Right hindlimb (tissue), 1 donor: ENCODE measurements at places on chromosomes 4 and X.
A peak's percentile ranks its signal among the peaks of the same experiment; 100 is the strongest.

GRCh38 chrX:149522916-149523315, 17.8 kb upstream of the IDS start:
- DNase-seq = no peak

DNA sequence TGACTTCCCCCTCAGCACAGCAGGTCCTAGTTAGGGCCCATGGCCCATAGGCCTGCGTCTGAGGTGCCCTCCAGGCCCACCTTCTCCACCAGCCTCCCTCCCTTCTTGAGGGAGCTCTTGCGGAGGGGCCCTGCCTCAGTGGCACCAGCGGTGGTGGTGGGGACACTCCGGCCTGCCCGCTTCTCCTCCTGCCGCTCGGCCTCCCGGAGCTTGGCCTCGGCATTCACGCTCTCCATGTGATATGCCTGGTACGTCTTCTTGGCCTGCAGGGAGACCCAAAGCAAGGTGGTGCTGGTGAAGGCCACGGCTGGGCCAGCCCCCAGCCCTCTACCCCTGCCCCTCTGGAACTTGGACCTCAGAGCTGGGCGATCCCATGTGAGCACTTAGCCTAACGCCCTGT, 5.5 kb downstream of the ARHGAP4 start:
- no peak for DNase-seq

- DNase-seq = peak; percentile 61
These were observed at the start of gene RAB9B for GRCh38 chrX:103831803-103832544. Gene RAB9B (minus strand): TSS chrX:103832257. CDS start chrX:103825784, 6,473 bp downstream.

DNA sequence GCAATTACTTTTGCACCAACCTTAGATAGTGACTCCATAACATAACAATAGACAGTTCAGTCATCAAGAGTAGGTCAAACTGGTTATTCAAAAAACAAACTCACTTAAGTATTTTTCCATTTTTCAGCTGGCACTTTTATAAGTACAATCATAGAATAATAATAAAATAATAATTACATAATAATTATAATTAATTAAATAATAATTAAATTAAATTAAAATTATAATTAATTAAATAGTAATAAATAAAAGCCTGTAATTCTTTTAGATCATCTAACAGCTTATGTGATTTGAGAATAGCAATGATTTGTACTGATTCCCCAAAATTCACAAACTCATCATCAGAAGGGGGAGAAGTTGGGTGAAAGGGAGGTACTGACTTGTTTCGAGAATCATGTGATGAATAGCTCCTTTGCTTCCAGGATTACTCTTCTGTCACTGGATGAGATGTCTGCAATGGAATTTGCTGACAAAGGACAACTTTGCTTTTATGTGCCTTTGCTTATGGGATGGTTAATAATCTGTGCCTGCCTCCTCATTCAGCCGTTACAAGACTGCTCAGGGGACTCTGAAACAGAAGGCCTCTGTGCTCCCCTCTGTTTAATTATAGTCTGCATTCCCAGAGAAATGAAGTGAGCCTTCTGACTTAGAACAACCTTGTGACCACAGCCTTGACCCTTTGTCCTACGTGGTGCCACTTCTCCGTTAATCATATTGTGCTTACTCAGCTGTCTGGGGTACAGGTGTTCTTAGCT, 104.8 kb upstream of the ENPEP start:
- DNase-seq = no peak

DNA sequence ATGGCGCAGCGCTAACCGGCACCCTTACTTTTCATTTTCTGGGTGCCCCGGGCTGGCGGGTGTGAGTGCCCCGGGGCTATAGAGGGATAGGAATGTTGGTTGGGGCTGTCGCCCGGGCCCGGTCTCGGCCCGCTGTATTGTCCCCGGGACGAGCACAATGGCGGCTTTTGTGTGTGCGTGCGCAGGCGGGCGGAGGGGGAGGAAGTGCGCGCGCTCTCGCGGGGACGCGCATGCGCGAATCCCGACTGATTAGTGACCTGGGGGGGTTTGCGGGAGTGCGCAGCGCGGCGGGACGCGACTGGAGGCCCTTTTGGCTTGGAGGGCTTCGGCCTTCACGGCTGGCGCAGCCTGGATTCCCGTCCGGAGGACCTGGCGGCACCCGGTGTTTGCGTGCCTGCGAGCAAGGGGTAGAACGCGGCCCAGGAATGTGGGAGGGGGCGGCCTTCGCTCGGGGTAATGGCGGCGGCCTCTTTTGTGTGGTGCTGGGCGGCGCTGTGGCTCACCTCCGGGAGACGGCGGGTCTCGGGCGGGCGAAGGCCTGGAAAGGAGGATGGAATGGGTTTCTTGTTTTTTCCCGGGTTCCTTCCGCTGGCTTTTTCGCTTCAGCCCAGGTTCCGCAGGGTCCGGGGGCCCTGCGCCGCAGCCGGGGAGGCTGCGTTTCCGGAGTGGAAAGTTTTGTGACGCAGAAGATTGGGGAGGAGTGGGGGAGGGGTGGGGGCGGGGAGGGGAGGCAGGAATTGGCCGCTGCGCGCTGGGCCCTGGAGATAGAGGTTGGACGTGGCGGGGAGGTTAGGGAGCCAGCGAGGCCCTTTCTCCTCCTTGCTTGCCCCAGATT, 618 bp downstream of the DDX3X start:
- peak; percentile 89 for DNase-seq

- DNase-seq = no peak
These were observed 6.2 kb upstream of the GSPT2 start for GRCh38 chrX:51737091-51737490.

DNA sequence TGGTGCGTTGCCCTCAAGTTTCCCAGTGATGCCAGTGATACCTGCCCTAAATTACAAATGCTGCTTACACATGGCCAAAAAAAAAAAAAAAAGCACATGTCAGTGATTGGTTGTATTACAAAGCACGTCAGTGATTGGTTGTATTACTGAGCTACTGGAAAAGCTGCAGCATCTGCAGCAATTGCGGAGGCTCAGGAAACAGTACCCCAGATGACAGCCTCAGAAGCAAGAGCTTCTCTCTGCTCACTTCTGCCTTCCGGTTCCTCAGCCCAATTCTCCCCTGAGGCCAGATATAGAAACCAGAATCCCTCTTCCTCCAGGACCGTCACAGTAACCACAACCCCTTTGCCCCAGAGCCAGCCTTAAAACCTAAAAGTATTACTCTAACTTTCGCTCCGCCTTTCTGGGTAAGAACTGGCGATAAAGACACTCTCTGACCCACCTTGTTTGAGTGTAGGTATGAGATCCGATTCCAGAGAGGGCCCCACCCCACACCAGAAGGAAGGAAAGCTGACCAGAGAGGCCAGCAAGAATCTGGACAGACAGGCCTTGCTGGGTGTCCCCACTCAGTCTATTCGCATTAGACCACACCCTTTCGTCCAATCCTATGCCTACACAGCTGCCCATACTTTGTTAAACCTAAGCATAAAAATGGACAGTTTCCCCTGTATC, 85.0 kb upstream of the SORBS2 start:
- no peak for DNase-seq

- DNase-seq = peak; percentile 29
These were observed 679.9 kb downstream of the RPA4 start for GRCh38 chrX:97563531-97564133.

GRCh38 chrX:41086627-41086932, 1.3 kb downstream of the USP9X start:
- DNase-seq = no peak

GRCh38 chr4:22987870-22988269, 295.1 kb downstream of the GBA3 start:
- no peak for DNase-seq

- no peak for DNase-seq
These were observed 31.2 kb upstream of the TAB3 start for GRCh38 chrX:30920271-30920670.

- no peak for DNase-seq
These were observed 131.8 kb downstream of the GLRA3 start for GRCh38 chr4:174697202-174697601.

- peak; percentile 82 for DNase-seq
These were observed 16.8 kb downstream of the FGFR3 start for GRCh38 chr4:1809754-1810502.

DNA sequence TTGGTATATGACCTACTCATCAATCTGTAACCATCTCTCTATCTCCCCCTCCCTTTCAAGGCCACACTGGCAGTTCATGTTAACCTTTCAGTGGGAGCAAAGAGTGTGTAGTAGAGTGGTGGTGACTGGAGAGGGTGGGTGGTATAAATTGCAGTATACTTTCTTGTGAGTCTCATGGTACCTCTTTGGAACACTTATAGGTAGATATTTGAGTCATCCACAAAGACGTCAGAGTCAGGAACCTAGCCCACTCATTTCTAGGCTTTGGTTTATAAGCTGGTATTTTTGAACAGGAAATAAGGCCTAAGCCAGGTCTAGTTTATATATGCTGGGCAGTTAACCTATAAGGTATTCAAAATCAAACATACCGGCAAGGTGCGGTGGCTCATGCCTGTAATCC, 36.3 kb downstream of the RLIM start:
- no peak for DNase-seq

- no peak for DNase-seq
These were observed 146.0 kb downstream of the TBL1X start for GRCh38 chrX:9610771-9611392.

DNA sequence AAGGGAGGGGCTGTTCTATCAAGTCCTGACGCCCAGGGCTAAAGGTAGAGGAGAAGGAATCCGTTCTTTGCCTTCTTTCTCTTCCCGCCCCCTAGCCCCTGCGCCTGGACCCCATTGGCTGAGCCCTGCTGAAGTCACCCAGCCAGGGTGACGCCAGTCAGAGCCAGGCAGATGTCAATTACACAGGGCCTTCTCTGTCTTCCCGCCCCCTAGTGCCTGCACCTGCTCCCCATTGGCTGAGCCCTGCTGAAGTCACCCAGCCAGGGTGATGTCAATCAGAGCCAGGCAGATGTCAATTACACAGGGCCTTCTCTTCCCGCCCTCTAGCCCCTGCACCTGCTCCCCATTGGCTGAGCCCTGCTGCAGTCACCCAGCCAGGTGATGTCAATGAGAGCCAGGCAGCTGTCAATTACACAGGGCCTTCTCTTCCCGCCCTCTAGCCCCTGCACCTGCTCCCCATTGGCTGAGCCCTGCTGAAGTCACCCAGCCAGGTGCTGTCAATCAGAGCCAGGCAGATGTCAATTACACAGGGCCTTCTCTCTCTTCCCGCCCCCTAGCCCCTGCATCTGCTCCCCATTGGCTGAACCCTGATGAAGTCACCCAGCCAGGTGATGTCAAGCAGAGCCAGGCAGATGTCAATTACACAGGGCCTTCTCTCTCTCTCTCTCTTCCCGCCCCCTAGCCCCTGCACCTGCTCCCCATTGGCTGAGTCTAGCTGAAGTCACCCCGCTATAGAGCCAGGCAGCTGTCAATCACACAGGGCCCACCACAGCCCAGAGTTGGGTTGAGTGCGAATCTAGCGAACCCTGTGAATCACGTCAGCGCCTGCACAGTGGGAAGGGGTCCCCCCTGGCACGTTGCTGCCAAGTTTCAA, 46.4 kb downstream of the ASMT start:
- peak; percentile 25 for DNase-seq

GRCh38 chr4:146976145-146976544, 30.5 kb upstream of the TTC29 start:
- DNase-seq = no peak

- DNase-seq = no peak
These were observed 662.8 kb downstream of the TLL1 start for GRCh38 chr4:166535865-166536264.

GRCh38 chr4:876780-877179, 50.9 kb upstream of the CPLX1 start:
- DNase-seq = no peak

GRCh38 chr4:8047837-8048678, 108.4 kb upstream of the AFAP1 start:
- no peak for DNase-seq

- no peak for DNase-seq
These were observed 61.3 kb upstream of the NFKB1 start for GRCh38 chr4:102439812-102440211.

DNA sequence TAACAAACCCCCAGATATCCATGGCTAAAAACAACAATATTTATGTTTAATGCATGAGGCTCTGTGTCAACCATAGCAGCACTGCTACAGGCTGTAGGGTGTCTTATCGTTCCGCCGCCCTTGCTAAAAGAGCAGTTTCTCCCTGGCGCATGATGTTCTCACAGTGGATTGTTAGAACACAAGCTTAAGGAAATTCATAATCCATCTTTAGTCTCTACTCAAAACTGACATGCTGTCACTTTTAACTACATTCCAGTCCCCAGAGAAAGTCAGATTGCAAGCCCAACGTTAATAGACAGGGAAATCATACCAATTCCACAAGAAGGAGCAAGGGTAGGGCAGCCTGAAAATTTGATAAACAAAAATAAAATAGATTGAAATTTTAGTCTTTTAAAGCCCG, 1960.8 kb downstream of the PCDH7 start:
- no peak for DNase-seq

DNA sequence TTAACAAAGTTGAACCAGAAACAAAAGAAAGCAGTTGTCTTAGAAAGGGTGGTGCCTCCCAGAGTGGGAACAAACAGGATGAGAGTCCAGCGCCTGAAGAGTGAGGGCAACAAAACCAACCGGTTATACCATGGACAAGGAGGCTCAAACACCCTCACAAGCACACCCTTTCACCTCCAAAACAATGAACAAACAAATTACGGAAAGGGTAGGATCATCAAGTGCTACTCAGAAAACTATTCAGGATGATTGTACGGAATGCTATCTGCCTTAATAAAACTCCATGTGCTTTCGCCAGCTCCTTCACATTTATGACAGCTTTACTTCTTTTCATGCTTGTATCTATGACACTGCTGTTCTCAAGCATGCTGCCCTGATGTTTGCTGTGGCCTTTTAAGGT, 26.8 kb downstream of the SLC39A8 start:
- DNase-seq = no peak

GRCh38 chr4:63921561-63921960, 487.7 kb downstream of the TECRL start:
- DNase-seq = no peak

GRCh38 chr4:13238936-13239335, 245.2 kb downstream of the RAB28 start:
- no peak for DNase-seq

GRCh38 chr4:31613946-31614623, 893.9 kb downstream of the PCDH7 start:
- no peak for DNase-seq

- DNase-seq = no peak
These were observed 55.5 kb downstream of the SCML1 start for GRCh38 chrX:17792826-17793225.

GRCh38 chrX:9465380-9466123, 694 bp downstream of the TBL1X start:
- peak; percentile 39 for DNase-seq

GRCh38 chr4:145482209-145483037, 770 bp downstream of the SMAD1 start:
- peak; percentile 83 for DNase-seq

GRCh38 chrX:48761674-48762471, at the start of gene GLOD5:
Gene GLOD5 (plus strand): TSS chrX:48761747. CDS start chrX:48761791, 44 bp downstream.
- no peak for DNase-seq

GRCh38 chr4:170047771-170048354, 21.7 kb upstream of the MFAP3L start:
- DNase-seq = peak; percentile 33

GRCh38 chr4:55925241-55925640, 23.5 kb upstream of the CEP135 start:
- DNase-seq = no peak

GRCh38 chr4:182880387-182881356, 36.5 kb downstream of the DCTD start:
- peak; percentile 74 for DNase-seq

- DNase-seq = no peak
These were observed 13.5 kb downstream of the SH3TC1 start for GRCh38 chr4:8212622-8213021.
